Fibroblast of mammary gland (primary cell): ENCODE measurements at places on chromosomes 6 and 20.

GRCh38 chr6:76026101-76026500 lies 46.4 kb downstream of the IMPG1 start:
- DNase-seq: peak; percentile 2

DNA sequence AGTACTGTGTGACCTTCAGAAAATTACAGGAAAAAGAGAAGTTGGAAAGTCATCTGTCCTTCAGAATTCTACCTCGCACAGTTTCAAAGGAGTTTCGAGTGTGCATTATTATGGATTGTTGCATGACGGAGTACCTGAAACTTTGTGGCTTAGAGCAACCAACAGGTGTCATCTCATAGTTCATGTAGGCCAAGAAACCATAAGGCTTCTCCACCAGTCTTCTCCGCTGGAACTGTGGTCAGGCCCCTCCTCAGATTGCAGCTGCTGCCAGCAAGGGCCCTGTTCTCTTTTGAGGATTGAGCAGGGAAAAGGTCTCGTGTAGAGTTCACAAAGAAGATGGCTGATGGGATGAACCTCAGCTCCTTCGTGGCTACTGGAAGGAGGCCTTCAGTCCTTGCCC lies 151.2 kb upstream of the THBS2 start:
- no peak for DNase-seq

GRCh38 chr20:12989586-12990115 lies 19.1 kb upstream of the SPTLC3 start:
- no peak for DNase-seq

DNA sequence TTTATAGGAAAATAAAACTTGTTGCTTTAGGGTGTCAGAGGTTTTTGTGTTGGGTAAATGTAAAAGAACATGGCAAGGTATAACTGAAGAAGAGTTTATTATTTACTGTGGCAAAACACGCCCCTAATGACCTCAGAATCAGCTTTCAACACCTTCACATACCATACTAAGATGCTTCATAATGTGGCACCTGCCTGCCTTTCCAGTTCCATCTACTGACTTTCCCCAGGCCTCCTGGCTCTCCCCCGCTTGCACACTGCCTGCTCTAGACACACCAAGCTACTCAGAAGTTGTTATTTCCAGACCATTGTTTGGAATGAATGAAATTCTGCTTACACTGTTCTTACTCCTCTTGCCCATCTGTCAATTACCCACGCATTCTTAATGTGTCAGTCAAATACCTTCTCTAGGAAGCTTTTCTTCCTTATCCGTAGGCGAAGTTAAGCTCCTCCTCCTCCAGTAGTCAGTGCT lies 1.8 kb downstream of the TIAM2 start:
- no peak for DNase-seq

GRCh38 chr20:57425150-57426013 lies 34.2 kb downstream of the RBM38 start:
- DNase-seq: no peak

DNA sequence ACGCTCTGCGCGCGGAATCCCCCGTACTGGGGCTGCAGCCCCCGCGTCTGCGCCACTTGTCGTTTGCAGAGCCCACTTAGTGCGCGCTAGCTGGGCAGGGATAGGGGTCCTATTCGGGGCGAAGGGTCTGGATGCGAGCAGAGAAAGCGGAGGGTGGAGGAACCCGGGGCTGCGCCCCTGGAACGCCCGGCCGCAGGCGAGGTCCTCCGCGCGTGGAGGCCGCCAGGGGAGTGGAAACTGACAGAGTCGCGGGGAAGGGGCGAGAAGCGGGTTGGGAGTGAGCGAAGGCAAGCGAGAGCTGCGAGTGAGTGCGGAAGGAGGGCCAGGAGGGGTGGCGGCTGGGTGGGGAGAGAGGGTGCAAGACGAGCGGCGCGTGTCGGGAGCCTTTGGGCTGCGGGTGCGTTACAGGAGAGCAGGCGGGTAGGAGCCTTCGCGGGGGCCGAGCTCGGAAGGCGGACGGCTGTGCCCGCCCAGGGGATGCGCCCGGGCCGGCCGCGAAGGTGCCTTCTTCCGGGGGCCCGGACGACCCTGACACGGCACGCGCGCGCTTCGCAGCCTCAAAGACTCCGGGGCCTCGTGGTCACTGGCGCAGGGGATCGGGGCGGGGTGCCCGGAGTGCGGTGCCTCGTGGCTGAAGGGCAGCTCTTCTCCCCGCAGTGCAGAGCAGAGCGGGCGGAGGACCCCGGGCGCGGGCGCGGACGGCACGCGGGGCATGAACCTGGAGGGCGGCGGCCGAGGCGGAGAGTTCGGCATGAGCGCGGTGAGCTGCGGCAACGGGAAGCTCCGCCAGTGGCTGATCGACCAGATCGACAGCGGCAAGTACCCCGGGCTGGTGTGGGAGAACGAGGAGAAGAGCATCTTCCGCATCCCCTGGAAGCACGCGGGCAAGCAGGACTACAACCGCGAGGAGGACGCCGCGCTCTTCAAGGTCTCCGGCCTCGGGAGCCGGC lies 1.2 kb downstream of the IRF4 start:
- DNase-seq: peak; percentile 8

DNA sequence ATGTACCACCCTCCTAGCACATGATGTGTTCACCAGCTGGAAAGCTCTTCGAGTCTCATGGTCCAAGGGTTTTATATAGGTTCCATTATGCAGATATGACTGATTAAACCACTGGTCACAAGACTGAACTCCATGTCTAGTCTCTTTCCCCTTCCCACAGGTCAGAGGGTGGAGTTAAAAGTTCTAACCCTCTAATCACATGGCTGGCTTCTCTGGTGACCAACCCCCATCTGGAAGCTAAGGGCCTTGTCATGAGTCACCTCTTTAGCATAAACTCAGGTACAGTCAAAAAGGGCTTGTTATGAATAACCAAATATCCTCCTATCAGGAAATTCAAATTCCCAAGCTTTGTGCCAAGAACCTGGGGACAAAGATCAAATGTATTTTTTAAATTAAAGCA lies 52.0 kb upstream of the KLHL31 start:
- peak; percentile 55 for DNase-seq

DNA sequence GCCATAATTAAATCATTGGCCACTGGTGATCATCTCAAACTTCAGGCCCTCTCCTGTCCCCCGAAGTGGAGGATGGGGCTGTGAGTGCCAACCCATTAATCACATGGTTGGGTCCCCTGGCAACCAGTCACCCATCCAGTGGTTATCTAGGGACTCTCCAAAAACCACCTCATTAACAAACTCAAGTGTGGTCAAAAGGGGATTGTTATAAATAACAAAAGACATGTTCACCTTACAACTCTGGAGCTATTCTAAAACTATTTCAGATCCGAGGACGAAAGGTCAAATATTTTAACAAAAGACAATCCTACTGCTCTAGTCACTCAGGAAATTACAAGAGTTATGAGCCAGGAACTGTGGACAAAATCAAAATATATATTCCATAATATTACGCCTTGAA lies 95.5 kb upstream of the PRND start:
- DNase-seq: no peak

GRCh38 chr6:9225441-9225871 lies 790.1 kb upstream of the SLC35B3 start:
- no peak for DNase-seq

DNA sequence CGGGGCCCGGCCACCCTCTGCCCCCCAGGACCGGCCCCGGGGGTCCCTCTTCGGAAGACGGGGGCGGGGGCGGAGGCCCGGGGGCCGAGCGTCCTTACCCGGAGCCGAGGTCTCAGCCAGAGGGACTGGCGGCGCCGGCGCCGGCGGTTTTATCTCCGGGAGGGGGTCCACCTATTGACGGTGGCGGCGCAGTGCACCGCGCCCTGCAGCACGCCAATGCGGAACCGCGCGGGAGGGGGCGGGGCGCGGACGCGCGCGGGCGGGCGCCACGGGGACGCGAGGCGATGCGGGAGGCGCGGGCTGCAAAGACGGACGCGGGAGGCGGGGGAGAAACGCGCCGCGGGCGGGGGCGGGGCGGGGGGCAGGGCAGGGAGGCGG lies at the start of gene EEF1A2:
EEF1A2 (minus strand) TSS at position 124 of the 378 bp plus-strand sequence. CDS start 1,320 bp downstream, outside the sequence.
- no peak for DNase-seq

- no peak for DNase-seq
These were observed 42.0 kb upstream of the SLC2A12 start for GRCh38 chr6:134094441-134094840.

GRCh38 chr6:102679865-102680264 lies 1286.4 kb downstream of the GRIK2 start:
- DNase-seq: no peak

DNA sequence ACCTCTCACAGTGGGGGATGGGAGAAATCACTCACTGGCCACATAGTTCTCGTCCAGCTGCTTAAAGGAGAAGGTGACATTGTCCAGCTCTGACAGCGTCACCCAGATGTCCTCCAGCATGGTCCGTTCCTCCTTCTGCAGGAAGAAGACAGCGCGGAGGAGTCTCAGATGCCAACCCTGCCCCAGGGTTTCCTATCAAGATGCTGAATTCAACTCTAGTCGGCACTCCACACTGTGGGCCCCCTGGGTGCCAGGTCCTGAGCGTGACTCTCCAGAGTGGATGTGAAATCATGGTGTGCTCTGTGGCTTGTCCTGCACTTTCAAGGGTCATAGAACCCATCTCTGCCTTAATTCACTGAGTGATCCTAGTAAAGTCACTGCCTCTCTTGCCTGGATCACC lies 193.2 kb downstream of the PREX1 start:
- no peak for DNase-seq

GRCh38 chr20:46228670-46229069 lies 79.6 kb downstream of the CDH22 start:
- DNase-seq: no peak

GRCh38 chr20:52923123-52923937 lies 48.8 kb upstream of the TSHZ2 start:
- DNase-seq: peak; percentile 99

DNA sequence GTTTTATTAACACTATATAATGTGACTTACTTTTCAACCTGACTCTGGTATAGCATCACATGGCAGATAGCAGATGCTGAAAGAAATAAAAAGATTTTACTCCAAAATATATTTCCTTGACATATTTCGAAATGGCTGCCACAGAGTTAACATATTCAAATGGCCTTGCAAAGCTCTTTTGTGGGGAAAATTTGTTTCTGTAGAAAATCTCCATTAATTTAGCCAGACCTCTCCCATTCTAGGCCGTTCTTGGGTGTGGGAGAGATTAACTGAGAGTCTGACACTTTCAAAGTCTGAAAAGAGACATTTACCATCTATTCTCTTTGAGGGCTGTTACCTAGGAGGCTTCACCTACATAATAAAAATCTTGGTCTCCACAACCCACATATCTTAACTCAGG lies 217.2 kb downstream of the OTOR start:
- no peak for DNase-seq

DNA sequence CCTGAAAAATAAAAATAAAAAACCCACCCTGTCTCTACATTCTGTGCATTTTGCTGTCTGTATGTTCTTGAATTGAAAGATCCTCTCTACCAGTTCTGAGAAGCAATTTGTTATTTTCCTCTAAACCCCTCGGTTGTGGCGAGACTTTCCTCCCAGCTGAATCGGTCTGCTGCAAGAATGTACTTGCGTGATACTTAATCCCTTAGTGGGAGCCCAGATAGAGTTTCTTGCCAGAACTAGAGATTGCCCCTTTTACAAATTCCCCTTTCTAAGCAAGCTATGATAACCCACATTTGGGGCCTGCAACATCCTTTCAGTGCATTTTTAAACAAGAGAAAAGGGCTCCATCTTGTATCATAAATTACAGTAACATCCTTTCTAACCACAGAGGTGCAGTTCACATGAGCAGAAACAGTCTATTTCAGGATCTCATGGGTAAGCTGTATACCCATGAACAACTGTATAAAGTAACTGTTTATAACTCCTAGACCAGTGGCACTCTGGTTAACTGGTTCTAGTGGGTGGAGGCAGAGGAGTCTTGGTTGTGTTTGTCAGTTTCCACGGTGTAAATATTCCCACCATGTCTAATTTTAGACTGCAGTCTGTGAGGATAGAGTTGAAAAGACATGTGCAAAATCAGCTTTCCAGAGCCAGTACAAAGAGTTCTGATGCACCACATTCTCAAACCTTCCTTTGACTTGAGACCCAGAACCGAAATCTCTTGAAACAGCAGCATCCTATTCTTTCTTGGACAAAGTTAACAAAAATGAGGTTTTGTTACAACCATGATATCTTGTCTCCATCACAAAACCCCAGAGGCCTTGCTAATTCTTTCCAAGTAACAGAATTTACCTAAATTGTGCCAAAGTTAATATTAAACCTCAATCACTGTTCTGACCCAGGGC lies 113.1 kb upstream of the ZNF217 start:
- no peak for DNase-seq

- DNase-seq: no peak
These were observed 55.2 kb downstream of the EFHC1 start for GRCh38 chr6:52475307-52475706.

DNA sequence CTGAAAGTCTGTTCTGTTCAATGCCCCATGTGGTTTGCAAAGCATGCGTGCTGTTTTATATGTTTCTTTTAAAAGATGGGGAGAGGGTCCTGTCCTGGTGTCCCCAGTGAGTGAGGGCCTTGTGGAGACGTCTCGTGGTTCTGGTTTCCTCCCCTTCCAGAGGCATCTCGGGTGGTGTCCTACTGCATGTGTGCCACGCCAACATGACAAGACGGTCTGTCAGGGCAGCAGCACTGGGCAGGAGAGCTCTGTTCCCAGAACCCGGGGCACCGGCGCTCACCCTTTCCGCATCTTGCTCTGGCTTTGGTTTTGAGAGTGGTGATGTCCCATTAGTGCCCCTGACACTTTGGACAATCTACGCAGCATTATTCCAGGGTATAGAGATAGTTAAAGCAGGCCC lies 275.6 kb downstream of the CDH4 start:
- DNase-seq: no peak

DNA sequence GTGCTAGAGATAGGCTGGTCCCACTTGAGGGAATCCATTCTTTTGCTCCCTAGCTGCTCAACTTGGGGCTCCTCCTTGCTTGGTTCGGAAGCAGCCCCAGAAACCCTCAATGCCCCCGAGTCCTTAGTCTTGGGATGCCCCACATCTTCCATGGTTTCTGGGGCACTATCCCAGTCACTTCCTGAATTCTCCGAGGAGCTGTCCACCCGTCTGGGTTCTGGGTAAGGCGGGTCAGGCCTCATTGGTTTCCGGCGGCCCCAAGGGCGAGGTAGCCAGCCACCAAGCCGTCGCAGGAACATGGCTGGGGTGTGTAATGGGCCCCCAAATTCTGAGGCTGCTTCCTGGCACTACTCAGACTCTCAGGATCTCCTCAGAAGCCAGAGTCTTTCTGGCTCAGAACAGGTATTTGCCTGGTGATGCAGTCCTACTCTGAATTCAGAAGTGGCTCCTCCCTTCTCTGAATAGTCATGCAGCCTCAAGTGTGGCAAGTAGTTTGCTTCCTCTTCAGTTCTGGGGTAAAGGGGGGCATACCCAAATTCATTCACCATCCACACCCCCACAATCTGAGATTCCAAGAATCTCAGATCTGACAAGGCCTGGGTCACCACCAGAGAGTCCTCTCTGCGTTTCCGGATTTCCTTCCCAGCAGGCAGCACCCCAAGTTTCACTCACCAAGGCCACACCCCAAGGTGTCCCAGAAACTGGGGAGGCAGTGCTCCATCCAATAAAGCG lies 763 bp downstream of the C6orf47 start:
- peak; percentile 31 for DNase-seq

DNA sequence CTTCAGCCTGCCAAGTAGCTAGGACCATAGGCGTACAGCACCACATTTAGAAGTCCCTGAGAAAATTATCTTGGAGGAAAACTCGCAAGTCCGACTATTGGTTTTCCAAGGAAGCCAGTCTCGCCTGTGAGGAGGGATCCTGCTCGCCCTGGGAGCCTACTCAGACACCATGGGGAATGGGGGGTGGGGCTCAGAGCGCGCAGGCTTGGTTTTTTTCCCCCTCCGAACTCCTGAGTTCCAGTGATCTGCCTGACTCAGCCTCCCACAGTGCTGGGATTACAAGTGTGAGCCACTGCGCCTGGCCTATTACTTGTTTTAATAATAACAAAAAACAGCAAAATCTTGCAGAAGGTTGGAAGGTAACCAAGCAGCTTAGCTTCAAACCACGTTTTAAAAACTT lies 153.7 kb downstream of the OR2B2 start:
- no peak for DNase-seq
